ENCODE measurements at places on chromosomes 11 and 22. TPM values are rescaled to one million over a fixed set of nuclear protein-coding genes. Genes with fewer than 3 reads are reported as not detected.

C11orf65 gene
- total RNA-seq = 0.39 TPM

CCND1 gene
- total RNA-seq = 308 TPM

CD3G gene
- not detected for total RNA-seq

PRMT3 gene
- total RNA-seq = 27.0 TPM

H19 gene
- total RNA-seq = 3.1 TPM

HTR3B gene
- total RNA-seq = under 0.01 TPM

All from subcutaneous preadipocyte (primary cell).